ENCODE measurements at places on chromosomes 11 and 22.

GRCh38 chr11:79174045-79175008 lies 266.5 kb downstream of the TENM4 start:
- DNase-seq, result no peak

- no peak for DNase-seq
These were observed at the start of gene CHEK1 for GRCh38 chr11:125624756-125625213. Gene CHEK1 (plus strand): TSS chr11:125625163. CDS start chr11:125626769, 1,606 bp downstream.

DNA sequence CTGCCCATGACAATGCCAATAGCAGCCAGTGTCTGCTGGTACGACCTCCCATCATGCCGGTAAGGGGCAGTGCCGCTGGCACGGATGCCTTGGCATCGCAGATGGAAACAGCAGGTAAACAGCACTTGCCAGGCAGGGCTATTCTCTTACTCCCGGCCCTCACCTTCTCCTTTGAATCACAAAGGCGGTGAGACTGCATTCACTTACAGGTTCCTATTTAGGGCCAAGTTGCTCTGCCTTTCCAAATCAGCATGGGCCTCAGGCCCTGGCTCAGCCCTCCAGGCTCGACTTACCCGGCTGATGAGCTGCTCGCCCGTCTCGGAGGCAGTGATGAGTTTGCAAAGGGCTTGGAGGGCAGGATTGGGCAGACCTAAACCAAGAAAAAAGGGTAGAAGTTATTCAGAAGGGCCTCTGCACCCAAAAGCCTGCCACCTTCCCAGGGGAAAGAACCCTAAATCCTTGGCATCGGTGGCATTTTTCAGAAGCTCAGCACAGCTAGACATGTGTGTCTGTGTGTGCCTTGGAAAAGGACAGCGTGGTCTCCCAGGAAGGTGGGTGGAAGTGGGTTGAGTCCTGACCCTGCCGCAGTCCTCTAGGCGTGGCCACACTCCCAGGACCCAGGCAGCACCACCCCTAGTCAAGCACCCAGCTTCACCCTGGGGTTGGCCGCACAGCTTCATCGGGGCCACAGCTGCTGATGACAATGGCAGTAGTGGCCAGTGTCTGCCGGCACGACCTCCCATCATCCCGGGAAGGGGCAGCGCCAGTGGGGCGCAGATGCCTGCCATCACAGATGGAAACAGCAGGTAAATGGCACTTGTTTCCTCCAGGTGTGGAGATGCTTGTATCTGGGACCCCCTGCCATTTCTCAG lies 73.5 kb upstream of the PITPNB start:
- DNase-seq, result no peak

DNA sequence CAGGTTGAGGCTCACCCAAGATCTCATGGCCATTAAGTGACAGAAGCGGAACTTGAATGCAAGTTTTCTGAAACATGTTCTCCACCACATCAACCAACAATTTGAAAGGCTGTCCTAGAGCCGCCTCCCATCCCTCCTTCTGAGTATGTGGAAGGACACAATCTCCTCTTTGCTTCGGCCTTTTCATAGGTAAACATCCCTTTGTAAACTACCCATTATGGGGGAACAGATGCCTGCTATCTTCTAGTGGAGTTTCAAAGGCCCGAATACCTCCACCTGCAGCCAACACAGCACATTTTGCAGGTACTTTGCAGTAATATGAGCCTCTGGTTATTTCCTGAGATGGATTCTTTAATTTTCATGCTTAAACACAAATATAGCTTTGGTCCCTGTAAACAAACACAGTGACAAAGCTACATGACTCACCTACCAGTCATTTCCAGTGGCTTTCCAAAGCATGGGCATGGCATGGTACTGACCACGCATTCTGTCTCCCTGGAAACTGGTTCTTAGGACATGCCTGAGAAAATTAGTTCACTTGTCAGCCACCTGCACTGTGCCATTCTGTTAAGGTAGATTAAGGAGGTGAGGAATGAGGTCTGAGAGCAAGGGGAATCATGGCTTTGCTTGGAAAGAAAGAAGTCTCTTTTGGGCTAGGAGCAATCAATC lies 60.2 kb downstream of the EHF start:
- DNase-seq, result no peak

- no peak for DNase-seq
These were observed 21.7 kb upstream of the MICALL1 start for GRCh38 chr22:37884420-37884819.

DNA sequence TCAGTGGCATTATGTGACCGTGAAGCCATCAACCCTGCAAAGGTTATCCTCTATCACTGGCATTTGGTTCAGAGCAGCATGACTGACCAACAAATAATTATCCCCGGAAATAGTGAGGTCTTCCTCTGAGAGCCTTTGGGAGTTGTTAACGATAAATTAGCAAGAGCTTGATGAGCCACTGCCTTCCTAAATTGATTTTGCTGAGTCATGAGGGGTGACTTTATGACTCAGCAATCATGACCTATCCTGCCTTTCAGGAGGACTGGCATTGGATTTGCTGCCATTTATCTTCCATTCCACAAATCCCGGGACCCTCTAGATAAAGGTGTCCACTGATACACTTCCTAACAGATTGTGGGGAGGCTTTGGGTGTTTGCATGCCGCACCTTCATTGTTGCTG lies 80.8 kb upstream of the MTNR1B start:
- no peak for DNase-seq

DNA sequence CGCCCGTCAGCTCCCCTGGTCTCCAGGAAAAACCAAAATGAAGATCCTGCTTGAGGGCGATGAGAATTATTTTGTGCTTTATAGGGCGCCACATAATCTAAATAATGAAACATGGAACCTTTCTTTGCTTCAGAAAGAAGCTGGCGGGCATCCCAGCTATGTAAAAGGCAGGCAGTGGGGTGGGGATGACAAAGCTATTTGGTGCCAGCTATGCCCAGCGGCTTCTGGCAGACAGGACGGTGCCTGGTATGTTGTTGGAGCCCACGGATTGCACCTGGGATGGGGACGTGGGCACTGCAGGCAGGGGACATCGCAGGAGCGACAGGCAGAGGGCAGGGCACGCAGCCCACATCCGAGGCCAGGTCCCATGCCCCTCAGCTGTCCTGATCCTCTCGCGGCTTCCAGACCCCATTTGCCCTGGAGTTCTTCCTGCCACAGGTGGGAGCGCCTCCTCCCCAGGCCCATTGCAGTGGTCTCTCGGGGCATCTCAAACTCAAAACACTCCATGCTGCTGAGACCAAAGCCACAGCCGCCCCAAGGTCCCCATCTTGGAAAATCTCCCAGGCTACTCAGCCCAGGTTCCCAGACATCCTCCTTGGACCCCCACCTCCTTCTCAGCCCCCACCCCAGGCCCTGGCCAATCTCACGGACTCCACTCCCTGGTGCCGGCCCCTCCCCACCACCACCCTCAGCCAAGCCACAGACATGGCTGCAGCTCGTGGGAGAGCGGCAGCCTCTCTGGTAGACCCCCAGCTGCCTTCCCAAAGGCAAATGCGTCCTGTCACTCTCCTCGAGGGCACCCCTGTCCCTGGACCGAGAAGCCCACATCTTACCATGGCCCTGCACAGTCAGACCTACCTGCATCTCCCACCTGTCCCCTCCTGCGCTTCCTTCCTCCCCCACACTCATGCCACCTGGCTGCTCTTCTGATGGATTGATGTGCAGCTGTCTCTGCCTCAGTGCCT lies 45.7 kb downstream of the SHISAL1 start:
- DNase-seq, result no peak

DNA sequence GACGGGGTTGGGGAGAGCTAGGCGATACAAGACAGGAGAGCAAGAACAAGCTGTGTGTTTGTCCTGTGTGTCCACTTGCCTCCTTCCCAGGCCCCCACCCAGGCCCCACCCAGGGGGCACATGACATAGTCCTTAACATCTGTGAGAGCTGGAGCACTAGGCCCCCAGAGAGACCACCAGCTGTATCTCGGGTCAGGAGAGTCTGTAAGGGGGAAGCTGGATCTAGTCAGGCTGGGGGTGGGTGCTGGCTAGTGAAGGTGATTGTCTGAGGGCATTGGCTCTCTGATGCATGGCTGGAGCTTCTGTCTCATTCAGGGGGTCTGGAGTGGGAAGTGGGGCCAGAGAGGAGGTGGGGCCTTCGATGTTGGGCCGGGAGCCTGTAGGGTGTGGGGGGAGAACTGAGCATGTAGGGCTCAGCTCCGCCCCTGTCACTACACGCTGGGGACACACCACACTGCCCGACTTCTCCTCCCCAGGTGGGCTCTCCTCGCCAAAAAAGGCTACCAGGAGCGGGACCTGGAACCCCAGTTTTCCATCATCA lies 571 bp downstream of the P2RX6 start:
- no peak for DNase-seq

- DNase-seq, result no peak
These were observed 5.2 kb upstream of the CLMP start for GRCh38 chr11:123200264-123200663.

DNA sequence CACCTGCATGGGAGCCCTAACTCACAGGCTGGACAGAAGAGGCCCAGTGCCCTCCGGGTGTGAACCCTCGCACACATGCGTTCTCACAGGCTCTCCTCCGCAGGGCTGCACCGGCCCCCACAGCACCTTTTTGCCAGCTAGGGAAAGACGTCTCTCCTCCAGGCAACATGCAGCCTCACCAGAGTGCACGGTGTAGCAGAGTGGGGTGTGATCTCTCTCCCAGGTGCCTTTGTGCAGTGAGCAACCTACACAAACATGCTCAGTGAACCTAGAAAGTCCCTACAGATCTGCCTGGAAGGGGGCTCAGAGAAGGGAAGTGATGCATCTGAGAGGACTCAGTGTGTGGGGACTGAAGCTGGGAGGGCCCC lies 3.7 kb upstream of the CARNS1 start:
- no peak for DNase-seq

DNA sequence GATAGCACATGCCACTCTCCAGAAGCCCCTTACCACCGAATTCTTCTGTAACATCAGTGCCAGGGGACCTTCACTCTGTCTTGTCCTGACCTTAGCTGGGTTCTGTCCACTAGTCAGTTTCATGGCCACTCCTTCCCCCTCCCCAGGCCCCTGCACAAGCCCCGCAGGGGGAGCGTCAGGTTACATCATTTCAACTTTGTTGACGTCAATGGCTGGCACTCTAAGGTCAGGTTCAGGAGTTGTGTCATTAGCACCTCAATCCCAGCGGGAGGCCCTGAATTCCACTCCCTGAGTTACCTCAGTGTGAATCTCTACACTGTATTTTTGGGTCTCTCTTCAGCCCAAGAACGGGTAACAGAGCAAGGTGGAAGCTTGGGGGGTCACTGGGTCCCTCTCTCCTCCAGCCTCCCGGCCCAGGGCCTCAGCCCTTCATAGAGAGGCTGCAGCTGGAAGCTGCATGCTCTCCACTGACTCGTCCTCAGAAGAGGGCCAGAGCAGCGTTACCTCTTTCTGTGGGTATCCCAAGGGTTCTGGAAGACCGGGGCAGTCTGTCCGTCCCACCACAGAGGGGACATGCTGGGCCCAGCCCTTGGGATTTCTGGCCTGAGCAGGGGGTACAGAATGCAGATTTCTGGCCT lies 10.3 kb downstream of the USH1C start:
- no peak for DNase-seq

DNA sequence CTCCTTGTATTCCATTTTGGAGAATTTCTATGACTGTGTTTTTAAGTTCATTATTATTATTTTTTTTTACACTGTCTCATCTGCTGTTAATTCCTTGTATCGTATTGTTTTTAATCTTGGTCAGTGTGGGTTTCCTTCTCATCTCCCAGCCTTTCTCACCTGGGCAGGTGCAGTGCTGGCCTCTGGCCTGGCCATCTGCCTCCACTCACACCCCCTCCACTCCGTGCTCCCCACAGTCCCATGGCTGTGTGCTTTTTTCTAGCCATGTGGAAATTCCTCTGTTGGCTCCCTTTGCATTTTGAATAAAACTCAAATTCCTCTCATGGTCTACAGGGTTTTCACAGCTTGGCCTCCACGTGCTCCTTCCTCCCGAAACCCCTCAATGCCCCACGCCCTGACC lies 50.3 kb upstream of the LINC01488 start:
- no peak for DNase-seq

DNA sequence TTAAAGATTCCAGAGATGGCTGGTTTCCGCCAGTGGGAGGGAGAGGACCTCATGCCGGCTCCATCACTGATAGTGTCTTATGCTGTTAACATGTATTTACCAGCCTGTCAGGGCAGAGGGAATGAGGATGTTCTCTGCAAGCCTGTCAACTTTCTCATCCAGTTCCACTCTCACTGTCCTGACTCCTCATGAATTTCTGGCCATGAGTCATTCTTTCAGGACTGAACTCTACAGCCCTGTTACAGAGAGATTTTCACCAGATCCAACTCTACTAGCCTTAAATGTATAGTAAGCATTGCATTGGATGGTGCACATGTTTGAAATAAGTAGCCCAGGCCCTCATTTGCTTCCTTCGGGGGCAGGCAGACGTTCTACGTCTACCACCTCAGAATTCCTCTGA lies 387.7 kb downstream of the TMEM135 start:
- no peak for DNase-seq

DNA sequence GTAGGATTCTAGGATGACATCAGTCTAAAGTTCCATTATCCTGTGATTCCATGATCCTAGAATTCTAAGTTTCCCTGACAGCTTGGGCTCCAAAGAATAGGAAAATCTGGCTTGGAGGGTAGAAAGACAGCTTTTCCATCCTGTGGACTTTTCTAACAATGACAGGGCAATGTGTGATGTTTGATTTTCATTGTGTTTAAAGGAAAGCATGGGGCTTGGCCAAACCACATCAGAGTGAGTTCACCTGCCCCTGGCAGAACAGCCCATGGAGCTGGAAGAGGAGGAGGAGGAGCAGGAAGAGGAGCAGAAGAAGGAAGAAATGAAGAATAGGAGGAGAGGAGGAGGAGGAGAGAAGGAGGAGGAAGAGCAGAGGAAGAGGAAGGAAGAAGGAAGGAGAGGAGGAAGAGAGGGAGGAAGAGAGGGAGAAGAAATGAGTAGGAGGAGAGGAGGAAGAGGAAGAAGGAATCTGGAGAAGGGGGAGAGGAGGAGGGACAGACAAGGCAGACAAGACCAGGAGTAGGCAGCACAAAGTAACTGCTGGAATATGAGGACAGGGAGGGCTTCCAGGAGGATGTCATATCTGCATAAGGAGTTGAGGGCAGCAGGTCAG lies 53.1 kb upstream of the WNT11 start:
- no peak for DNase-seq

DNA sequence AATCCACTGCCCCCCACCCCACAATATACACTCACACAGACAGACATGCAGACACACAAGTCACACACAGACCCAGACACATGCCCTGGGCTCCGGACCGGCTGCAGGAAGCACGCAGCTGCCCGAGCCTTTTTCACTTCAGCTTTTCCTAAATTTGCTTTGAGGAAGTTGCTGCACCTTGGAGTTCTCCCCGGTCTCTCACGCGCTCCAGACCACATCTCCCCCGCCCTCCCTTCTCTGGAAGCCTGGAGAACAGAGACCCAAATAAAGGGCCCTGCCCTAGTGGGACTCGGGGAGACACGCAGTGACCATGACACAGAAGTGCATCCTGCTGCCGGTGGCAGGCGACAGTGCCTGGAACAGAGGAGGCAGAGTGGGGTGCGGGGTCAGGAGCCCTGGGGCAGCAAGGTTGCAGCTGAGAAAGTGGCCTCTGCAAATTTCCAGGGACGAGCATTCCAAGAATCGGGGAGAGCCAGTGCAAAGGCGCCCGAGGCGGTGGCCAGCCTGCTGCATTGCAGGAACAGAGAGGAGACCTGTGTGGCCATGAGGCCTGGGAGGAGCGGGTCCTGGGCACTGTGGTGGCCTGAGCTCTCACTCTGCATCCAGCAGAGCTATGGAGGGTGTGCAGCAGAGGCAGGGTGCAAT lies 19.1 kb downstream of the RPL3 start:
- DNase-seq, result no peak
